ENCODE measurements at places on chromosomes 2 and 18. TPM values are rescaled to one million over a fixed set of nuclear protein-coding genes. Genes with fewer than 3 reads are reported as not detected.

PRKCE gene
- polyA plus RNA-seq, result 14.1 TPM

TMEM37 gene
- polyA plus RNA-seq, result 0.75 TPM

ALPI gene
- polyA plus RNA-seq, result not detected

CHRND gene
- not detected for polyA plus RNA-seq

IL36G gene
- not detected for polyA plus RNA-seq

CIB4 gene
- polyA plus RNA-seq, result not detected

GPR17 gene
- not detected for polyA plus RNA-seq

OSBPL6 gene
- 1.0 TPM for polyA plus RNA-seq

PSMA8 gene
- polyA plus RNA-seq, result not detected

MEP1B gene
- not detected for polyA plus RNA-seq

CGREF1 gene
- 1.9 TPM for polyA plus RNA-seq

C1GALT1C1L gene
- polyA plus RNA-seq, result 1.9 TPM

FMNL2 gene
- 12.0 TPM for polyA plus RNA-seq

DNA sequence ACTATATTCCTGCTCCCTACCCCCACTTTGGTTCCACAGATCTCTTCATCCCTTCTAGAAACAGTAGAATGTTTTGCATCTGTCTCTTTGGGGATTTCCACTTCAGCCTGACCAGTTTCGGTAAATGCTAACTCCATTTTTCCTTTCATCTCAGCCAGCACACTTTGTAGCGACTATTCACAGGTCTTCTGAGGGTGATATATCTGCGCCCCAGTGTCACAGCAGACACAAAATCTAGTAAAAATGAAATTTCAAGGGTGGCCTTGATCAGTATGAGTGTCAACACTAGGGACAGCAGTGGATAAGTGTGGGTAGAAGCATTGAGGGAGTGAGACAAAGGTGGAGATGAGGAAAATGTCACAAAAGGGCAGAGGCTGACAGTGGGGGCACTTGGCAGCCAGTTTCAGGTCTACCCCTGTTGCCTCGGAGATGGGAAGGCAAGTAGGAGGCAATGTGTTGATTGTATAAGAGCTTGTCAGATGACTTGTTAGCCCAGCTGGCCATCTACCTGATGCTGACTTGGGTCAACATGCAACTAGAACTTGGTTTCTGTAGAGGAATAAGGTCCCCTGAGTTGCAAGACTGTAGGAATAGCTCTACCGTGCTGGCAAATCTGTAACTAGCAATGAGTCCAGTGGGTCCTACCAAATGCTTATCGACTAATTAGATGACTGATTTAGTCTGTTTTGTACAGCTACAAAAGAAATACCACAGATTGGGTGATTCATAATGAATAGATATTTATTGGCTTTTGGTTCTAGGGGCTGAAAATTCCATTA is 60.7 kb downstream of the CXCR4 start:
- no peak for DNase-seq

- no peak for DNase-seq
Measured at GRCh38 chr2:70460333-70460732, 93.3 kb downstream of the TGFA start.

GRCh38 chr2:238376884-238377391 is 49.8 kb upstream of the ASB1 start:
- DNase-seq, result no peak

DNA sequence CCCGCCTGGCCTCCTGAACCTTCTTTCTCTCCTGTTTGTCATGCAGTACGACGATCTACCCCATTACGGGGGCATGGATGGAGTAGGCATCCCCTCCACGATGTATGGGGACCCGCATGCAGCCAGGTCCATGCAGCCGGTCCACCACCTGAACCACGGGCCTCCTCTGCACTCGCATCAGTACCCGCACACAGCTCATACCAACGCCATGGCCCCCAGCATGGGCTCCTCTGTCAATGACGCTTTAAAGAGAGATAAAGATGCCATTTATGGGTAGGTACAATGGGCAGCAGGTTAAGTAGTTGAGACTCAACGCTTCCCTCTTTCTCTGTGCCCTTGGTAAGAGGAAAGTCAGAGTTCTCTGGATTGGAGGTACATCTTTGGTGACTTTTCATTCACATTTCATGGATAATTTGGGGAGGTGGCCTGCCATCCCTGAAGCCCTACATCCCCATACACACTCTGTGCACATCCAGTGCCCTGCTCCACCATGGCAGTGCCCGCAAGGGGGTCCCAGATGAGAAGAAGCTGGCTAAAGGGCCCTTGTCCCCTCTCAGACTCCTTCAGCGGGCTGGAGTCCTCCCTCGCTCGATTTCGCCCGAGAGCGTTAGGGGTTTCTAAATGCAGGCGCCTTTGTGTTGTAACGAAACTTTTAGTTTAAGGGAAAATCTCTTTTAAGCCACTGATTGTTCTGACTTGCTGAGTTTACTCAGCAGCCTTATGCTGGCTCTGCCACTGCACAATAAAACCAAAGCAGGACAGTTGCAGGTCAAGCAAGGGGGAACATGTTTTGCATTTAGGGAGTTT is 3.0 kb downstream of the MEIS1 start:
- DNase-seq, result no peak

GRCh38 chr2:165176780-165177179 is 27.1 kb downstream of the SCN3A start:
- DNase-seq, result no peak

DNA sequence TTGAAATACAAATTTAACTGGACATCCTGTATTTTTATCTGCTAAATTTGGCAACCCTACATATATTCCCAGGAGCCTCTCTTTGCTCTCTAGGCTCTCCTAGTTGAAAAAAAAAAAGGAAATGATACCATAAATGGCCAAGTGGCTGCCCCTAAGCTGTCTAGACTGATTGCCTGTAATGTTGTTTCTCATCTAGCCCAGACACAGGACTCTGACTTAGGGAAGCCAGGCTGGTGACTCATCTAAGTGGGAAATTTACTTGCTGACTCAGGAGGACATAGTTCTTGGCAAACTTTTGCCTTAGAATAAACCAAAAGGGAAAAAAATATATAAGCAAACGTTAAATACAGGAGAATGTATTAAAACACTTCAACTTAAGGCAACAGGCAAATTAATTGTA is 14.6 kb upstream of the ITGAV start:
- peak; percentile 99 for DNase-seq

- DNase-seq, result peak; percentile 72
Measured at GRCh38 chr2:106982350-106982749, 96.4 kb upstream of the ST6GAL2 start.

DNA sequence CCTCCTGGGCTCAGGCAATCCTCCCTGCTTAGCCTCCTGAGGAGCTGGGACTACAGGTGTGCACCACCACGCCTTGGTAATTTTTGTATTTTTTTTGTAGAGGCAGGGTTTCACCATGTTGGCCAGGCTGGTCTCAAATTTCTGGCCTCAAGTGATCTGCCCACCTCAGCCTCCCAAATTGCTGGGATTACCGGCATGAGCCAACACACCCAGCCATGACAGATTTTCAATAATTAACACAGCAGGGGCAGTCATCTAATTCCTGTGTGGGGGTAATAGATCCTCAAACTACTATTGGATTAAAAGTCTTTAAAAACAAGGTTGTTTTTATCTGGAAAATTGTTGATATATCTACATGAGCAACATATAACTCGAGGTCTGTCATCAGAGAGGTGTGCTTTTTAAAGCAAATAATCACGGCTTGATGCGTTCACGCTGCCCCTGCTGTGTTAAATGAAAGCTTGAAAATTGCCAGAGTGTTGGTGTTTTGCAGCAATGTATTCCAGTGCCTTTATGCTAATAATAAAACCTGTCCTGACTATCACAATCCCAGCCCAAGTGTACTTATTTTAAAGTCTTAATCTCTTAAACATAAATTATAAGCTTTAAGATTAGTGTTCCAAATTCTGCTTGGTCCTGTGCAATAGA is 35.6 kb upstream of the ASB1 start:
- no peak for DNase-seq

DNA sequence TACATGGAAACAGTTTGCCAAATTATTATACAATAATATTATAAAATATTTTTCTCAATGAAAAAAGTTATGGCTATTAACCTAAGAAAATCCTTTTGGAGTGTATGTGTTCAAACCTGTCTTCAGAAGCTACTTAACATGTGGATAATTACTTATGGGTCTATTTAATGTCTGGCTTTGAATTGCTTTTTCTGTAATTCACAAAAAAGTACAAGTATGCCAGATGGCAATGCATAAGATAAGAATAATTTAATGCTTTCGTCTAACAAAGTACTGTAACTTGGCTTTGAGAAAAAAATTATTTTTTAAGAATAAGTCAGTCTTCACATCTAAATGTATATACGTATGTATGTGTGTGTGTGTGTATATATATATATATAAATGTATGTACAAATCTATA is 1073.0 kb downstream of the TDRD15 start:
- no peak for DNase-seq

GRCh38 chr2:6854416-6854815 is 11.3 kb downstream of the CMPK2 start:
- DNase-seq, result no peak

GRCh38 chr2:212994976-212995375 is 156.4 kb downstream of the IKZF2 start:
- peak; percentile 22 for DNase-seq

- DNase-seq, result no peak
Measured at GRCh38 chr2:109265369-109265768, 136.4 kb downstream of the SH3RF3 start.

DNA sequence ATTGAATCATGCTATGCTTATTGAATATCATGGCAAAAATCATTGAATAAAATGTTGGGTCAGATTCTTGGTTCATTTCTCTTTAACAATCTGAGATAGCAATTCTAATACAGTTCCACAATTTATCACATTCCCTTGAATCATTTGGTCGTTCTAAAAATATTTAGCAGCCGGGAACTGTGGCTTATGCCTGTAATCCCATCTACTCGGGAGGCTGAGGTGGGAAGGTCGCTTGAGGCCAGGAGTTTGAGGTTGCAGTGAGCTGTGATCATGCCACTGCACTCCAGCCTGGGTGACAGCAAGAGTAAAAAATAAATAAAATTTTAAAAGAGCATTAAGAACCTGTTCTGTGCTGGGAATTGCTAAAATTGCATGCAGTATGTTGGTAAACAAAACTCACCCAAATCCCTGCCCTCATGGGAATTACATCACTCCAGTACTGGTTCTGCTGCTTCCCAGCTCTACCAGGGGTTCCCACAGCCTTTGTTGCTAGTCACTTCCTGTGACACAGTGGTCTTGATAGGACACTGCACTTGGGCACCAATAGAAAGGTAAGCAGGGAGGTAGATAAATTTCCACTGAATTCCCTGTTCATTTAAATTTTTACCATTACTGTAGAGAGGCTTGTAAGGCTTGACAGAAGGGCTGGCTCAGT is 200.4 kb downstream of the CTNNA2 start:
- DNase-seq, result peak; percentile 65

- DNase-seq, result no peak
Measured at GRCh38 chr2:241531161-241531722, 22.9 kb upstream of the STK25 start.

- peak; percentile 3 for DNase-seq
Measured at GRCh38 chr2:56688661-56689060, 504.9 kb downstream of the CCDC85A start.

- no peak for DNase-seq
Measured at GRCh38 chr2:239291475-239292350, 109.1 kb downstream of the HDAC4 start.

GRCh38 chr2:158965641-158966040 is 2.8 kb upstream of the TANC1 start:
- DNase-seq, result peak; percentile 42

DNA sequence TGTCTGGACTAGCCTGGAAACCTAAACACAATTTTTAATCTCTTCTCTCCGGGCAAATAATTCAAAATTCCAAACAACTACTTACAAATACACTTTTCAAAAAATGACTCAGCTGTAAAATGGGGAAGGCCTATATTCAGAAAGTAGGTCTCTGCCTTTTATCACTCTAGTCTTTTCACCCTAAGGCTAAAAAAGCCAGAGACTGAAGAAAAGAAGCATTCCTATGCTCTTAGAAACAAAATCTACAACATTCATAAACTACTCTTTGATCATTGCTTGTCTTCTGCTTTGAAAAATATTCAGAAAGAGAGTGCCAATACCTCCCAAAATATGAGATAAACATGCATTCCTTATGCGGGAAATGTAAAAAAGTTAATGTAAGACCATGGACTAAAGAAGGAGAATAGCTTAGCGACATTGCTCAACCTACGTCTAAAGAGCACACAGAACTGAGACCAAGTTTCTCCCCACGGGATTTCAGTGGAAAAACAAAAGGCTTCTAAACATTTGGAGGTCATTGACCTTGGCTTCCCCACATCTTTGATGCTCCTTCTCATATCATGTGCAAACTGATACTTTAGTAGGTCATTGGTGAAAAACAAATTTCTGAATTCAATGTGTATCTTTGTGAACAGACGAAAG is 74.4 kb upstream of the EPB41L3 start:
- DNase-seq, result no peak

DNA sequence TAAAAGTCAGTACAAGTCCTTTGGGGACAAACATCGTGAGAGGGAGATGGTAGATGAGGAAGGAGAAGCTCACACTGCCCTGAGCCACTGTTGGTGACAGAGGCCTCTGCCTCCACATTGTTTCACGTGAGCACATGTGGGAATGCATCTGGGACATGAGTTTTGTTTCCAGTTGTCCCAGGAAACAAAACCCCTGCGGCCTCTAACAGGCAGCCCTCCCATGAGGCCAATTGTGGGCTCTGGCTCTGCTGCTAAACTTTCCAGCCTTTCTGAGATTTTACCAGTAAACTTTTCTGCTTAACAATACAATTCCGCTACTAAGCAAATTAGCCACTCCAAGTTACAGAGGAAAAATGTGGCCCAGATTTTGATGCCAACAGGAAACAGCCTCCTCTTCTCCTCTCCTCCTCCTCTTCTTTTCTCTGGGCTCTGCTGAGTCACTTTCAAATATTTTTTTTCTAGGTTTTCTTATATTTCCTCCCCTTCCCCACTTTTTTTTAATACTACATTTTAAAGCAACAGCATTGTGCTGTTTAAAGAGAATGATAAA is 23.4 kb upstream of the LRRC30 start:
- no peak for DNase-seq

GRCh38 chr2:179266271-179266670 is 1.6 kb upstream of the SESTD1 start:
- DNase-seq, result peak; percentile 32

- DNase-seq, result peak; percentile 85
Measured at GRCh38 chr2:120820263-120820952, 84.7 kb downstream of the GLI2 start.

GRCh38 chr2:24456599-24457556 is 34.2 kb upstream of the NCOA1 start:
- peak; percentile 83 for DNase-seq

- peak; percentile 35 for DNase-seq
Measured at GRCh38 chr2:25936889-25937545, 45.3 kb downstream of the KIF3C start.

GRCh38 chr2:64865831-64866345 is 123.3 kb upstream of the SLC1A4 start:
- DNase-seq, result no peak

DNA sequence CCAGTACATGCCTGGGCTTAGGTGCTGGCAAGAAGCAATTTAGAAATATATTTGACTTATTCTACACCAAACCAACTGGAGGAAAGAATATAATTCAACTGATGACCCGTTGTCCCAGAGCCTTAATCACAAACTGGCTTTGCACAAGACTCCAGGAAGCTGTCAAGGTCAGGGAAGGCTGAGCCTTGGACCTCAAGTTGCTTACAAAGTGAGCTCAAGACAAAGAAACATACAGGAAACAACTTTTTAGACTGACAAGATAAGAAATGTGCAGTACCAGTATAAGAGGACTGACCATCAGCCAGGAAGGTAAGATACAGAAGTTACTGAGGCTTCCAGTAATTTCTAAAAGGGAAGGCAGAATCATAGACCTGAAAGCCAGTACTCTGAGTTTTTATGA is 35.0 kb upstream of the GPR55 start:
- no peak for DNase-seq
